ENCODE measurements at places on chromosomes 11 and 22. TPM values are rescaled to one million over a fixed set of nuclear protein-coding genes. Genes with fewer than 3 reads are reported as not detected.

The LIF gene
- total RNA-seq, result 0.26 TPM

The PGAP2 gene
- 18.4 TPM for total RNA-seq

The BAIAP2L2 gene
- total RNA-seq, result 3.6 TPM

The ZNF74 gene
- total RNA-seq, result 16.5 TPM

Measured in CD4-positive, alpha-beta memory T cell (primary cell).